ENCODE measurements at places on chromosomes 7 and 10. TPM values are rescaled to one million over a fixed set of nuclear protein-coding genes. Genes with fewer than 3 reads are reported as not detected.

Gene HABP2
- total RNA-seq: 0.50 TPM

Gene APBB1IP
- 3.7 TPM for total RNA-seq

Gene BAMBI
- 15.0 TPM for total RNA-seq

Gene GPR141
- 5.4 TPM for total RNA-seq

Gene NRBF2
- 20.2 TPM for total RNA-seq

Gene WEE2
- 0.22 TPM for total RNA-seq

Gene OR6V1
- total RNA-seq: not detected

Gene NFE2L3
- 4.0 TPM for total RNA-seq

DNA sequence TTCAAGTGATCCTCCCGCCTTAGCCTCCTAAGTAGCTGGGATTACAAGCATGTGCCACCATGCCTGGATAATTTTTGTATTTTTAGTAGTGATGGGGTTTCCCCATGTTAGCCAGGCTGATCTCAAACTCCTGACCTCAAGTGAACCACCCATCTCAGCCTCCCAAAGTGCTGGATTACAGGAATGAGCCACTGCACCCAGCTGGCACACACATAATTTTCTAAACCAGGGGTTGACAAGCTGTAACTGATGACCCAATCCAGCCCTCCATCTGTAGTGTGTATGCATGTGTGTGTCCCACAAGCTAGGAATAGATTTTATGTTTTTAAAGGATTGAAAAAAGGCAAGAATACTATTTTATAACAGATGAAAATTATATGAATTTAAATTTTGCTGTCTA is 125.9 kb upstream of the INSYN2A start:
- no peaks in the 10 kb centered on the region for H3K27me3 ChIP-seq
- H3K4me3 ChIP-seq: no peak overlapping the region
- H3K27ac ChIP-seq: no peak overlapping the region
- DNase-seq: no peak

DNA sequence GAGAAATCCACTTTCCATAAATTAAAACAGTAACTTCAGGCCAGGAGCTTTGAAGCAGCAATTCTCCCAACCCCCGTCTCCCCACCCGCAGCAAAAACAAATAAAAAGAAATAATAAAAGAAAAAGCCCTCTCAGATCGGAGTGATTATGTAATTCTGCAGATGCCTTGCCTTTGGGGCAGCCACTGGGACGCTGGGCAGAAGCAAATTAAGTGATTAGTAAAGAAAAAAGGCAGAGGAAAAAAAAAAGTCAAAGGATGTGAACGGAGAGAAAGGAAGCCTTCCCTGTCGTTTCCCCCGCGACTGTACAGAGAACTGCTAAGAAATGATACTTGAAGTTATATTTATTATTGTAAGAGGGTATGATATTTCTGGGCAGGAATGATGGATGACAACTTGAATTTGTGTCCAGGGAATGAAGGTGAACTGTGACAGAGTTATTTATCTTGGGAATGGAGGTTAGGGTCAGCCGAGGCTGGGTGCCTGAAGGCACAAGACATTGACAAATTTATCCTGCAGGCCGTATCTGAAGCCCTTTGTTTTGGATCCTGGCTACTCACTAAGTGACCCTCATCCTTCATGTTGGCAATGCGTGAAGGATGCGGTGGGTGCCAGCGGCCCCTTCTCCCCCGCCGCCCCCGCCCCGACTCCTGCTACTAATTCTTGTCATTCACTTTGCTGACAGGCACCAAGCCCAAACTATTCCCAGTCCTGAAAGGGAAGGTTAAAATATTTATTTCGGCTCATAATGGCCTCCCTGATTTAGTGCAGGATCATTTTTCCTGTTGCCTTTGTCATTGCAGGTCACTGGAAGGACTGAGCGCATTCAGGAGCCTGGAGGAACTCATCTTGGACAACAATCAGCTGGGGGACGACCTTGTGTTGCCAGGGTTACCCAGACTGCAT is 604.0 kb downstream of the LRMDA start:
- no peak overlapping the region for H3K4me3 ChIP-seq
- peaks cover 15% of the 10 kb centered on the region for H3K27me3 ChIP-seq
- peak overlapping the region; percentile 64 for H3K27ac ChIP-seq

GRCh38 chr7:134946260-134946659 is 40.0 kb upstream of the AGBL3 start:
- H3K27ac ChIP-seq: no peak overlapping the region
- H3K4me1 ChIP-seq: no peaks in the 10 kb centered on the region
- H3K36me3 ChIP-seq: peaks cover 21% of the 10 kb centered on the region
- H3K4me3 ChIP-seq: no peak overlapping the region
- H3K27me3 ChIP-seq: no peaks in the 10 kb centered on the region
- DNase-seq: no peak

GRCh38 chr7:77866786-77867536 is 68.4 kb downstream of the PHTF2 start:
- DNase-seq: no peak
- H3K27me3 ChIP-seq: no peaks in the 10 kb centered on the region
- no peaks in the 10 kb centered on the region for H3K36me3 ChIP-seq
- no peak overlapping the region for H3K27ac ChIP-seq

- no peak overlapping the region for H3K27ac ChIP-seq
- DNase-seq: no peak
- no peaks in the 10 kb centered on the region for H3K27me3 ChIP-seq
- H3K4me1 ChIP-seq: no peaks in the 10 kb centered on the region
- no peak overlapping the region for H3K4me3 ChIP-seq
Observed at GRCh38 chr10:33884604-33885003, 550.1 kb upstream of the NRP1 start.

DNA sequence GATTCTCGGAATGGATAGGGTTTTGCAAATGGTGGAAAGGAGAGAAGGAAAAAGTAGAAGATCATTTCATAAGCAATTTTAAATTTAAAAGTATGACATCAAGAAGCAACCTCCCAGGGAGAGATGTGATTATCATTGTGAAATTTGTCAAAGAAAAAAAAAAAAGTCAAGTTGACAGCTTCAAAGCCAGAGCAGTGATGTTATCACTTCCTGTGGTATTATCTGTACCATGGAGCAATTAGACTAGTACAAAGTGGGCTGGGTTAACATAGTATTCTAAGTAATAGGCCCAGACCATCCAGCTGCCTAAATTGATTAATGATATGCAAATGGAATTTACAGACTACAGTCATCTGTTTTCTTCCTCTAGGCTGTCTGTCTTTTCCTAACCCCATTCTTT is 84.0 kb upstream of the NPY start:
- no peaks in the 10 kb centered on the region for H3K4me1 ChIP-seq
- H3K27me3 ChIP-seq: no peaks in the 10 kb centered on the region
- no peaks in the 10 kb centered on the region for H3K36me3 ChIP-seq
- peak; percentile 22 for DNase-seq

DNA sequence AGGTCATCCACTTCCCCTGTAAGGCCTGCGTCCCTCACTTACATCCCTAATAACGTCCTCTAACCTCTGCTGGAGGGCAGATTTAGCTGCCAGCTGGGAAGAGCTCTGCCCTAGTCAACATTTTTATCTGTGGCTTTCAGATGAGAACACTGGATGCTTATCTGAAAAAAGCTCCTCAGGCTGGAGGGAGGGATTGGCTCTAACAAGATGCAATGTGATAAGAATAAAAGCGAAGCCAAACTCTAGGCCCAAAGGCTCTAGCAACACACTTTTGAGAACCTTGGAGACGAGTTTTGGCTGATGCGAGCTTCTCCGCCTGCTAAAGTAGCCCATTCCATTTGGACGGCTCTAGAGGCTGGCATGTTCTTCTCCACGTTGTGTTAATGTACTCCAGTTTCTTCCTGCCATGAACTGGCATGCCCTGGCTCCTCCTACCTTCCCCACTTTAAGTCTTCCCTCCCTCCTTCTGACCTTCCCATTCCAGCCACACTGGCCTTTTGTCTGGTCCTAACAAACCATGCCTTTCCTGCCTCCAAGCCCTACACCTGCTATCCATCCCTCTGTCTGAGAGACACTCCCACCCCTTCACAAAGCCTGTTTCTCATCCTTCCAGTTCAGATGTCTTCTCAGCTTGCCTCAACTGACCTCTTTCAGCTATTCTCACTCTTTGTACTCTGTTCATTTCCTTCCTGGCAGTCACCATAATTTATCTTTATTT is 62.5 kb upstream of the ATRNL1 start:
- no peak overlapping the region for H3K27ac ChIP-seq
- H3K27me3 ChIP-seq: no peaks in the 10 kb centered on the region
- no peaks in the 10 kb centered on the region for H3K36me3 ChIP-seq
- no peak overlapping the region for H3K4me3 ChIP-seq
- no peaks in the 10 kb centered on the region for H3K4me1 ChIP-seq
- no peak for DNase-seq

GRCh38 chr10:88120075-88120474 is 256.6 kb downstream of the PTEN start:
- H3K4me3 ChIP-seq: no peak overlapping the region
- H3K27ac ChIP-seq: no peak overlapping the region
- no peaks in the 10 kb centered on the region for H3K36me3 ChIP-seq
- no peaks in the 10 kb centered on the region for H3K27me3 ChIP-seq
- DNase-seq: no peak
- H3K4me1 ChIP-seq: no peaks in the 10 kb centered on the region

- H3K27ac ChIP-seq: no peak overlapping the region
- no peaks in the 10 kb centered on the region for H3K36me3 ChIP-seq
- DNase-seq: no peak
- no peaks in the 10 kb centered on the region for H3K27me3 ChIP-seq
- no peak overlapping the region for H3K4me3 ChIP-seq
Observed at GRCh38 chr10:86721232-86721631, 35.2 kb upstream of the BMPR1A start.

- H3K36me3 ChIP-seq: no peaks in the 10 kb centered on the region
- DNase-seq: no peak
Observed at GRCh38 chr7:139857791-139858190, 28.7 kb downstream of the TBXAS1 start.

GRCh38 chr7:142882338-142882678 is 3.2 kb downstream of the TRPV6 start:
- H3K4me3 ChIP-seq: no peak overlapping the region
- peaks cover 2% of the 10 kb centered on the region for H3K27me3 ChIP-seq
- no peak overlapping the region for H3K27ac ChIP-seq
- no peak for DNase-seq
- H3K36me3 ChIP-seq: no peaks in the 10 kb centered on the region

DNA sequence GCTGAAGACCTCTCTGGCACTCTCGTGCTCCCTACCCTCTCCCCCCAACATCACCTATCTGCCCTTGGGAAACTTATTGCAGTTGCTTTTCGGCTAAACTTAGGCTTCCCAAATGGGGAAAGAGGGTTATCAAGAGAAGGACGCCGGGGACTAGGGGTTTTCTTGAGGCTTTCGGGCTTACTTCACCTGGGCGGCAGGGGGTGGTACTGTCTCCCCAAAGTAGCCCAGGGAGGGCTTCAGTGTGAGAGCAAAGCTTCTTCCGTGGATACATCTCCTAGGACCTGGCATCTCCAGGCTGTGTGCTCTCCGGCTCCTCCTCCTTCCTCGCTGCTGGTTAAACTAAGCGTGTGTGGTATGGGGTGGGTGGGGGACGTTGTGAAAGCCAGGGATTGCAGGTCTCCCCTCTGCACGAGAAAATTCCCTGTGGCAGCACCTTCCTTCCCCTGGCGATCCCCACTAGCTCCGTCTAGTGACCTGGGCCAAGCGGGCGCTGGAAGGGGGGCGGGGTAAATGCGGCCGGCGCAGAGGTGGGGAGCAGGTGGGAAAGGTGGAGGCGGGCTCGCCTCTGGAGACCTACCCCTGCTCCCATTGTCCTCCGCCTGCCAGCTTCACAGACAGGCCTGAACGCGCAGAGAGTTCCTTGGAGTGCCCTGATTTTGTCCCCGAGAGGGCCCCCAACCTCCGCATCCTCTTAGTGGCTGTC is 1.1 kb downstream of the PLXDC2 start:
- DNase-seq: peak; percentile 19
- peak overlapping the region; percentile 97 for H3K4me3 ChIP-seq
- peaks cover 12% of the 10 kb centered on the region for H3K27me3 ChIP-seq
- H3K27ac ChIP-seq: peak overlapping the region; percentile 92
- peaks cover 17% of the 10 kb centered on the region for H3K4me1 ChIP-seq
- H3K36me3 ChIP-seq: no peaks in the 10 kb centered on the region

DNA sequence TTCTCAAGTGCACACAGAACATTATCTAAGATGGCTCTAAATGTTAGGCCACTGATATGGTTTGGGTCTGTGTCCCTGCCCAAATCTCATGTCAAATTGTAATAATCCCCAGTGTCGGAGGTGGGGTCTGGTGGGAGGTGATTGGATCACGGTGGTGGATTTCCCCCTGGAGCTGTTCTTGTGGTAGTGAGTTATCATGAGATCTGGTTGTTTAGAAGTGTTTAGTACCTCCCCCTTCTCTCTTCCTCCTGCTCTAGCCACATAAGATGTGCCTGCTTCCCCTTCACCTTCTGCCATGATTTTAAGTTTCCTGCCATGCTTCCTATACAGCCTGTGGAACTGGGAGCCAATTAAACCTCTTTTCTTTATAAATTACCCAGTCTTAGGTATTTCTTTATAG is 11.2 kb upstream of the GSTK1 start:
- H3K36me3 ChIP-seq: no peaks in the 10 kb centered on the region
- H3K27me3 ChIP-seq: no peaks in the 10 kb centered on the region
- H3K4me1 ChIP-seq: no peaks in the 10 kb centered on the region
- no peak overlapping the region for H3K27ac ChIP-seq
- no peak for DNase-seq
- no peak overlapping the region for H3K4me3 ChIP-seq

DNA sequence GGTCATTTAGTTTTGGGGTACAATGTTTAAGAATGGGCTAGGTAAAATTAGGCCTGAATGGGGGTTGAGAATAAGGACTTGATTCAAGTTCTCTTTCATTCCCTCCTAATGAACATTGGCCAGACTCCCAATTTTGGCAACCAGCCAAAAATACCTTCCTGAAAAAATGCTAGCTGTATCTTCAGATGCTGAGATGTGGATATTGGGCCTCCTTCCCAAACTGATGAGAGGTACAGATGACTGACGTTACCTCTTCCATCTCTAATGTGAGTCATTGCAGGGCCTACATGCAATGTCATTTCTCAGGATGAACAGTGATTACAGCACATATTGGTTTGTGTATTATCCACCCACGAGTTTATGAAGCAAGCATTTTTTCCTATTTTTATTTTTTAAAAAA is 151.6 kb downstream of the SND1 start:
- no peaks in the 10 kb centered on the region for H3K27me3 ChIP-seq
- no peaks in the 10 kb centered on the region for H3K4me1 ChIP-seq
- no peak overlapping the region for H3K27ac ChIP-seq

DNA sequence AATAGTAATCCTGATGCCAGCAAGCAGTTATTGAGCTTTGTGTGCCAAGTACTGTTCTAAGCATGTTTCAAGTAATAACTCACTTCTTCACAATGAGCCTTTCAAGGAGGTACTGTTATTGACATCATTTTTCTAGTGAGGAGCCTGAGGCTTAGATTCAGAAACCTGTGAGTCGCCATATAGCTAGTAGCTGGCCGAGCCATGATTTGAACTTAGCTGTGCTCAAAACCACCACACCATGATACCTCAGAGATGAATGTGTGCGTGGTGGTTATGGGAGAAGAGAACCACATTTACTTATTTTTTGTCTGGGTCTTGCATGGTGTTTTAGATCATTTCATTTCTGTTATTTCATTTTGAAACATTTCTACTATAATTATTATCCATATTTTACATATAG is 578.9 kb downstream of the AUTS2 start:
- no peaks in the 10 kb centered on the region for H3K27me3 ChIP-seq
- DNase-seq: no peak
- H3K27ac ChIP-seq: no peak overlapping the region
- H3K4me1 ChIP-seq: no peaks in the 10 kb centered on the region
- H3K36me3 ChIP-seq: no peaks in the 10 kb centered on the region
- no peak overlapping the region for H3K4me3 ChIP-seq

Measured in spinal cord (tissue), 10 donors.